ENCODE measurements at places on chromosomes 2 and 18. TPM values are rescaled to one million over a fixed set of nuclear protein-coding genes. Genes with fewer than 3 reads are reported as not detected.

Gene YIPF4
- 52.9 TPM for total RNA-seq

DNA sequence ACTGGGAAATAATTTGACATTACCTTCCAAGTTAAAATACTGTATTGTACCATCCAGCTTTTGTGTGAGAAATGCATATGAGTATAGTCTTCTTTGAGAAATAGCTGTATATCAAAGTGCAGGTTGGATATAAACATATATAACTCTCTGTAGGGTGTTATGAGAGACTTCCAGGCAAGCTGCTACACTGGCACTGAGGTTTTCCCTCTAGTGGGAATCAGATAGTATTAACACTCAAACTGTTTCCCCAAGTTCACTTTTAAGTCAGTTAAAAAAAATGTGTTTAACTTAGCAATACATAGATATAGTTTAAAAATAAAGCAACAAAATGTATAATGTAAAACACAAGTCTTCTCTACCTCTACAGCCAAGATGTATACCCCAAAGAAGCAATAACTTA is 368.4 kb upstream of the SLC8A1 start:
- no peak for DNase-seq

GRCh38 chr2:138703242-138703641 is 76.9 kb downstream of the NXPH2 start:
- no peak for DNase-seq

- DNase-seq: no peak
Measured at GRCh38 chr2:181621779-181622490, 35.0 kb downstream of the CERKL start.

DNA sequence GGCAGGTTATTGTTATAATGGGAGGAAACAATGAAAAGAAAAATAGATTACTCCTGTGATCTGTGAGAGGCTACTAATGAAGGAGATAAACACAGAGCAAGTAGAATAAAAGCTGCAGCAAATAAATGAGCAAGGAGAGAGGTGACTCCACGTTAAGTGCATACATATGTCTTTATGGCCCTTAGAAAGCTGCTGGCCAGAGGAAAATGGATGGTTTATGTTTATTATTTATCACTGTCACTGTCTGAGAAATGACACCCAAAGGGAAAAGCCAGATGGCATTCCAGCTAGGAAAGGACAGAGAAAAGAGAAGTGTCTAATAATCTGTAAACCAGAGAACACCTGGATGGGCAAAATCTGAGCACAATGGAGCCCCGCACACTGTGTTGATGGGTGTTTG is 122.9 kb upstream of the DDX18 start:
- no peak for DNase-seq

Data from right cardiac atrium (tissue), 5 donors.